ENCODE measurements at places on chromosomes 4 and X.

GRCh38 chr4:15891312-15891711, 47.2 kb downstream of the FGFBP1 start:
- no peak for DNase-seq

DNA sequence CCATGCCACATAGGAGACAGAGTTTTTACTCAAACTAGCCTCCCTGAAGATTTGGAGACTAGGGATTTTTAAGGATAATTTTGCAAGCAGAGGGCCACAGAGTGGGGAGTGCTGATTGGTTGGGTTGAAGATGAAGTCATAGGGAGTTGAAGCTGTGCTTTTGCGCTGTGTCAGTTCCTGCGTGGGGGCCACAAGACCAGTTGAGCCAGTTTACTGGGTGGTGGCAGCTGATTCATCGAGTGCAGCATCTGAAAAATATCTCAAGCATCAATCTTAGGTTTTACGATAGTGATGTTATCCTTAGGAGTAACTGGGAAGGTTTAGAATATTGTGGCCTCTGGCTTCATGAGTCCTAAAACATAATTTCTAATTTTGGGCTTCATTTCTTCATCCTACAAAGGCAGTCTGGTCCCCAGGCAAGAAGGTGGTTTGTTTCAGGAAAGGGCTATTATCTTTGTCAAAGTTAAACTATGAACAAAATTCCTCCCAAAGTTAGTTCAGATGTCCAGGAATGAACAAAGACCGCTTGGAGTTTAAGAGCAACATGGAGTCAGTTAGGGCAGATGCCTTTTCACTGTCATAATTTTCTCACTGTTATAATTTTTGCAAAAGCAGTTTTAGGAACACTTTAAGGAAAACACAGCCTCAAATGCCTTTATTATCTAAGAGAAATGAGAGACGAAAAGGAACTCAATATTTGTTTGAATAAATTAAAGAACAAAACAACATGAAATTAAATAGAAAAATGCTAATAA, 960.8 kb upstream of the PRKX start:
- DNase-seq, result no peak

- no peak for DNase-seq
Measured at GRCh38 chrX:110181459-110182137, 136.3 kb downstream of the AMMECR1 start.

GRCh38 chrX:79259073-79259689, 108.0 kb downstream of the ITM2A start:
- DNase-seq, result peak; percentile 50

DNA sequence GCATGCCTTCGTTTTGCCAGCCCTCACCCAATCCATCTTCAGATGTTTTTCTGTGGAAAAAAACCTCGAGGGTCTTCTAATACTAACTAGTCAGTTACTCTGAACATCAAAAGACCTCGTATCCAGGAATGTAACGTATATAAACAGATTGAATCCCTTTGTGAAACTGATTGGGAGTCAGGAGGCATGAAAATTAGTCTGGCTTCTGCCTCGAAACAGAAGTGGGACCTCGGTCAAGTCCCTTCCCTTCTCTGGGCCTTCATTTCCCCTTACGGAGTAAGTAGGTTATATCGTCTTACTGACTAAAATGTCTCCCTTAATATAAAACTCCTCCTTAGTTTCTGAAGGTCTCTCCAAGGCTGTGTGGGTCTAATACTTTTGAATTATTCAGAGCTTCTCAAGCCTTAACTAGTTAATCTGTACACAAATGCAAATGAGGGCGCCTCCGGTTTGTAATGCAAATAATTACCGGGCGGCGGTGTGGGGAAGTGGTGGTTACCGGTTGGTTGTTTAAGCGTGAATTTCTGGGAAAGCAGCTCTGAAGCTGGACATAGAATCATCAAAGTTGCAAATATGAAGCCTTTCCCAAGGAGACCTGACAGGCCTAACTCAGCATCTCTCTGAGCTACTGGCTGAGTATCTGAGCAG, 11.4 kb upstream of the NKRF start:
- no peak for DNase-seq

DNA sequence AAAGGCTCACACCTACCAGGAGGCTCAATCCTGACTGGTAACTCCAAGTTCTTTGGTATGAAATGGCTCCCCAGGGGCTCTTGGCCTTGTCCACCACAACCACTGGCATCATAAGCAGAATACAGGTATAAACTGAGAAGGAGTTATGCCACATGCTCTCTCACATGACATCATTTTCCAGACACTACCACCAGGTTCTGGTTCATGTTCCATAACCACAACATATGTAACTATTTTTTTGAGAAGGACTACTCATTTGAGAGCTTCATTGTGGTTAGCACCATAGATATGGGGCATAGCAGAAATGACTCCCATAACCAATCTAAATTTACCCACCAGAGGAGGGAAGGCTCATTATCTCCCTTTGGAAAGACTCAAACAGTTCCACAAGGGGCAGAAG, 19.6 kb downstream of the PRDM5 start:
- peak; percentile 8 for DNase-seq

GRCh38 chrX:152151256-152151655, 12.9 kb upstream of the MAGEA10 start:
- no peak for DNase-seq

GRCh38 chrX:85243761-85244449, at the start of the genes SATL1 and ZNF711:
Gene SATL1, minus strand, starts transcription at chrX:85243779. Its CDS starts 134,811 bp downstream, at chrX:85108968.
Gene ZNF711, plus strand, starts transcription at chrX:85243991. Its CDS starts 3,582 bp downstream, at chrX:85247573.
- peak; percentile 3 for DNase-seq

- no peak for DNase-seq
Measured at GRCh38 chrX:40015693-40016092, 82.1 kb downstream of the BCOR start.

DNA sequence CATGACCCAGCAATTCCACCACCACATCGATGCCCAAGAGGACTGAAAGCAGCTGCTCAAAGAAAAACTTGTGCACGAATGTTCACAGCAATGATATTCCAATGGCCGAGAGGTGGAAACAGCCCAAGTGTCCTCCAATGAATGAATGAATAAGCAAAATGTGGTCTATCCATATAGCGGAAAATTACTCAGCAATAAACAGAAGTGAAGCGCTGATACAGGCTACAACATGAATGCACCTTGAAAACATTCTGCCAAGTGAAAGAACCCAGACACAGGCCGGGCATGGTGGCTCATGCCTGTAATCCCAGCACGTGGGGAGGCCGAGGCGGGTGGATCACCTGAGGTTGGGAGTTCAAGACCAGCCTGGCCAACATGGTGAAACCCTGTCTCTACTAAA, 5.2 kb upstream of the SLC2A9 start:
- DNase-seq, result no peak

DNA sequence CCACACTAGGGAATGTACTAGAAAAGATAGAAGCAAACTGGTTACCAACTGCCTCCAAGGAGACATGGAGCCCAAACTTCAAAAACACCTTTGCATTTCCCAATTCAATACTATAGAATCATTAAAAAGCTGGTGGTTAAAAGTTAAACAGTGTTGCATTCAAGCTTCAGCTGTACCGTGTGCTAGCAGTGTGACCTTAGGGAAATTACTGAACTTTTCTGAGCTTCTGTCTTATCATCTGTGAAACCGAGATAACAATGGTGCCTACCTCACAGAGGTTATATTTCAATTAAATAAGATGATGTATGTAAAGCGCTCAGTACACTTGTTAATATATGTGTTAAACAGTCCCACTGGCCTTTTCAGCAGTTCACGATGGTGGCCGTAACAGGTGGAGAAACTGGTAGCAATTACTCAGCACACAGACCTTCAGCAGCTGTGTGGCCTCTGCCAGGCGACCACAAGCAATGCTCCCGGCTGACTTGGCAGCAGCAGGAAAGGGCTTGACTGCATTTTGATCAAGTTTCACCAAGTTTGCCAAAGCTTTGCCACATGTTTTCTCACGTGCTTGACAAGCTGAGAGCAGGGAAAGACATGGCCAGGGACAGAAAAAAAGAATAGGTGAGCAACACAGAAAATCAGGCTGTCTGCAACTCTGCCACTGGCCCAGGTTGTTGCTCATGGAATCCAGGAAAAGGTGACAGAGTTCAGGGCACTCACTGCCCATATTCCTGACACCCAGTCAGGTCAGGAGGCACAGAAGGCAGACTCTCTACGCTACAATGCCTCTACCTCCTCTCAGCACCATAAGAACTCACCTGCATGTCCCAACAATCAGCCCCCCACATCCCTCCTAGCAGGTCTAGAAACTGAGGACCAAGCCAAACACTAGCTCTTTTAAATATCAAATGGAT, 72.1 kb downstream of the PARM1 start:
- no peak for DNase-seq

GRCh38 chr4:140153419-140153717, 616 bp downstream of the MAML3 start:
- no peak for DNase-seq

DNA sequence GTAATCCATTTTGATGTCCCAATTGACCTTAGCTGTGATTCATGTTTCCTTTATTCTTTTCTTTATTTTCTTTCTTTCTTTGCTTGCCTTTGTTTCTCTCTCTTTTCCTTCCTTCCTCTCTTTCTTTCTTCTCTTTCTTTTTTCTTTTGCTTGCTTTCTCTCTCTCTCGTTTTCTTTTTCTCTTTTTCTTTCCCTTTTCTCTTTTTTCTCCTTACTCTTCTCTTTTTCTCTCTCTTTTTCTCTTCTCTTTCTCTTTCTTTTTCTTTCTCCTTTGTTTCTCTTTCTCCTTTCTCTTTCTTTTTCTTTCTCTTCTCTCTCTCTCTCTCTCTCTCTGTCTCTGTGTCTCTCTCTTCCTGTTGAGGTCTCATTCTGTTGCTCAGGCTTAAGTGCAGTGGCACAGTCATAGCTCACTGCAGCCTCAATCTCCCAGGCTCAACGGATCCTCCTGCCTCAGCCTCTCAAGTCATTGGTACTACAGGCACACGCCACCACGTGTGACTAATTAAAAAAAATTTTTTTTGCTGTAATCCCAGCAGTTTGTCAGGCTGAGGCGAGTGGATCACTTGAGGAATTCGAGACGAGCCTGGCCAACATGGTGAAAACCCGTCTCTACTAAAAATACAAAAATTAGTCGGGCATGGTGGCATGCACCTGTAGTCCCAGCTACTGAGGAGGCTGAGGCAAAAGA, 8.0 kb upstream of the DHRSX start:
- no peak for DNase-seq

DNA sequence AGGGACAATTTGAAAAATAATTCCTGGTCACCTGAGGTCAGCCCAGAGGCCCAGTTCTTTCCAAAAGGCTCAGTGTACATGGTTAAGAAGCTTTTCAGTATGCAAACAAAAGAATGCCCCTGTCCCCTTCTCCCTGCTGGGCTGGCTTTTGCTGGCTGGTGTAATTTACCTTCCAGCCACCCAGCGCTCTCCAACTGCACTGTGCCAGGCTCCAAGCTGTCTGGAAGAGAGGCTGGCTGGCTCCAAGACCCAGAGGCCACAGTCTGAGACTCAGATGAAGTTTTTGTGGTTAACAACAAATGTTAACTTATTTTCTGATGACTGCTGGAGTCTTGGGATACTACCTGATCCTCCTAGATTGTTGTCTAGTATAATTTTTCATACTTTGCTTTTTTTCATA, 11.9 kb upstream of the KIT start:
- no peak for DNase-seq
